T-helper 2 cell (primary cell): ENCODE measurements at places on chromosomes 6 and 20.

GRCh38 chr20:33516882-33517281 lies 27.0 kb downstream of the CBFA2T2 start:
- no peak for DNase-seq

DNA sequence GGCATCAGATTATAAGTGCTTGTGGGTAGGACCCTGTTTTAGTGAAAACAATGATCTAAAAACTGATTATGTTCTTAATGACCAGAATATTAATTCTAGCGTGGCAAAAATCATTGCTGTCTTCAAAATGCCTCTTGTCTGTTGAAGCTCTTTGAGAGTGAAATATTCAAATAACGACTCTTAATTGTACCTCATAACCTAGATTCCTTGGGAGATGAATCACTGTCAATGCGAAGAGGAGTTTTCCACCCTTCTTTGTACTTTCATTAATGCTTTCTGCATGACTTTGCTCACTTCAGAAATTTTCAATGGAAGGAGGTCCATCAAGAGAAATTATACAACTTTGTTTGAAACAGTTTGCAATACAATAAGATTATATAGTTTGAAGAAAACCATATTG lies 71.5 kb downstream of the CRYBG1 start:
- no peak for DNase-seq

- no peak for DNase-seq
Measured at GRCh38 chr6:13554929-13555333, 19.5 kb upstream of the SIRT5 start.

GRCh38 chr6:142952614-142953013 lies 7.6 kb upstream of the HIVEP2 start:
- no peak for DNase-seq

DNA sequence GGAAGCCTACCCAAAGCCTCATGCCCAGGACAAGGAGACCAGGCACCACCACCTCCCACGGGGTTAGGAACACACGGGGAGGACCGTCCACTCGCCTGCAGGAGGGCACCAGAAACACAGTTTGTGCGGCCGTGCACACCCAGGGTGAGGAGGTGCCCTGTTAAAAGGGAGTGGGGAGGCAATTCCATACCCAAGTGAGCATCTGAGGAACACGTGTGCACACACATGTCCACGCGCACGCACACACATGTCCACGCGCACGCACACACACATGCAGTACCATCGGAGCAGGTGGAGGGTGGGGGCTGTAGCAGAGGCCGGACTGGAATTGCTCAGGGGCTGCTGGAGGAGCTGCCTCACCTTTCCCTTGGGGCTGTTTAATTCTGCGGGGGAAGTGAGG lies 259.4 kb downstream of the TAF4 start:
- DNase-seq = no peak

DNA sequence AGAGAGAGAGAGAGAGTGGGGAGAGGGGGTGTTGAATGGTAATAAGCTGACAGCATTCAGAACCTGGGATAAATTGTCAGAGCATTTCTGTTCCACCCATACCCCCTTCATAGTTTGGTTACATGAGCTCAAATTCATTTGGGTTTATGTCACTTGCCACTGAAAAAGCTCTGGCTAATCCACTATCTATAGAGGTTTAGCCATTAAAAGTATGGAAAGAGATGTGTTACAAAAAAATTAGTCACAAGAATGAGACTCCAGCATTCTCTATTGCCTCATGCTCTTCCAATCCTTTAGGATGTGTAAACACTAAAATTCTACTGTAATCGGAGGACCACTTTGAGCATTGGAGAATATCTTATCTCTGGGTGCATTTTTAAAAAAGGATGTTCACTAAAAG lies 297.6 kb upstream of the TCF21 start:
- no peak for DNase-seq

- no peak for DNase-seq
Measured at GRCh38 chr6:48111575-48111974, 578 bp upstream of the PTCHD4 start.

DNA sequence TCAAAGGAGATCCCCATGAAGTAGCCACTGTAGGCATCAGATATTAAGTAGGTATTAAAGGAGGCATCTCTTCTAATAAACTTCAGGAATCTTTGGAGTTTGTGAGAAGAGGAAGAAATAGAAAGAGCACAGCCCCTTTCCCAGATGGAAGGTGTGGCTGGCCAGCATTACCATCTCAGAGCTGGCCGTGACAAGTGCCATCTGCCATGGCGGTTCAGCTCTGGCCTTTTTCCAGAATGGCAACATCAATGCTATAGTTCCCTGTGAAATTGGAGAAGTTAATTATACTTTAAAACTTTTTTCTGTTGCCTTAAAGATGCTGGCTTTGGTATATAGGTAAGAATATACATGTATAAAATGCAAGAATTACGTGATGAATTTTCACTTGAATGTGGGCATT lies 51.9 kb upstream of the MCUR1 start:
- no peak for DNase-seq

DNA sequence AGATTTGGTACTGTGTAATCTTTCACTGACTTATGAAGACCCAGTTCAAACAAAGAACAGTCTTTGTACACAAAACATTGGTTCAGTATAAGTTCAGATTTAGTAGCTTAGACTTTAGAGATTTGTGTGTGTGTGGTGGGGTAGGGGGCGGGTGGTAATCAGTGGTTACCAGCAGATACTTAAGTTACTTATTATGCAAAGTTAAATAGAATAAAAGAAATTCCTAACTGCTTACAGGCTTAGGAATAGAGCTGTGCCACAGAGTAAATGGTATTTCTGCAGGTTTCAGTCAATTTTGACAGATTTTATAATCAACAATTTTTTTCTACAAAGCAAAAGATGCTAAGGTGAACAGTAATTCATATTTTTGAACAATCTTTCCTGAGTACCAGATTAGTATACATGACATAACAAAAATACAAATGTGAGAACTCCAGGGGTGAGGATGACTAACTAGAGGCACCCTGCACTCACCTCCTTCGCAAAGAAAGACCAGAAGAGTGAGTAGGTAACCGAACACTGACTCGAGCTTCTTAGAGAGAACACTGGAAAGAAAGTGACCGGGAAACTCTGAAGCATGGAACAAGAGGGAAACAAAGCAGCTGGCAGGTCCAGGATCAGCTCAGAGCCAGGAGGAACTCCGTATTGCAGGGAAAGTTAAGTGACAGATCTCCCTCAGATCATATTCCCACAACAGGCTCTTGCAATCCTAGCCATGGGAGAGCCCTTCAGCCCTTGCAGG lies 560.6 kb downstream of the COL12A1 start:
- no peak for DNase-seq

DNA sequence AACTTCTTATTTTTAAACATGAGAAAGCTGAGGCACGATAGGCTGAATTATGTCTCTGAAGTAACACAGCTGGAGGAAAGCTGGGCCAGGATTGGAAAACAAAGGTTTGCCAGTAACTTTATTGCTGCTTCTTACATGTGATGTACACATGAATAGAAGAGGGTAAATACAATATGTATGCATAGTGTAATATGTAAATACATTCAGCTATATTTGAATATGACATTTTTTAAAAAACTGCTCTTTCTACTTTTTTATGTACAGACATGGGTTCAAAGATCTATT lies 90.2 kb downstream of the ADTRP start:
- no peak for DNase-seq

GRCh38 chr6:151057061-151057460 lies 182.7 kb upstream of the AKAP12 start:
- DNase-seq = no peak

GRCh38 chr6:122730775-122731386 lies 48.6 kb upstream of the FABP7 start:
- no peak for DNase-seq

DNA sequence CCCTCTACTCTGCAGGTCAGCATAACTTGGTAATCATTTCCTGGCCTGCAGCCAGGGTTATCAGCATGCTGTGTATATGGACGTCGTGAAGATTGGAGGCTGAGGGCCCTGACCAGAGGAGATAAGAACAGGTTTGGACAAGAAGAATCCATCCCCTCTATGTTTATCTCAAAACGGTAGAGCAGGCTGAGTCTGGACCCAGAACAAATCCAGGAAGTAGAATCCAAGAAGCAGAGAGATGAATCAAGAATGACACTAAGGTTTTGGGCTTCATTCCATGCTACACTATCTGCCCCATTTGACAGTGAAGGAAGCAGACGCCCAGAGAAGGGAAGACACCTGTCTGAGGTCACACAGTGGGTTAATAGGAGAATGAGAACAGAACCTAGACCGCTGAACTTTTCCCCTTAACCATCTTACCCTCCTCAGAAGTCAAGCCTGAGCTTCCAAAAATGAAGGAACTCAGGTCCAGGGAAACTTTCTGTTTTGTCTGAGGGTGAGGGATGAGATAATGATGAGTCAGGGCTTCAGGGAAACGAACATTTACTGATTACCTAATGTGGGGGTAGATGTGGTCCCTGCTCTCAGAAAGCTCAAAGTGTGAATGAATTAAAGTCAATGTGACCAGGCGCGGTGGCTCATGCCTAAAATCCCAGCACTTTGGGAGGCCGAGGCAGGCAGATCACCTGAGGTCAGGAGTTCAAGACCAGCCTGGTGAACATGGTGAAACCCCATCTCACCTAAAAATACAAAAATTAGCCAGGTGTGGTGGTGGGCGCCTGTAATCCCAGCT lies 9.4 kb upstream of the COMMD7 start:
- DNase-seq = no peak

DNA sequence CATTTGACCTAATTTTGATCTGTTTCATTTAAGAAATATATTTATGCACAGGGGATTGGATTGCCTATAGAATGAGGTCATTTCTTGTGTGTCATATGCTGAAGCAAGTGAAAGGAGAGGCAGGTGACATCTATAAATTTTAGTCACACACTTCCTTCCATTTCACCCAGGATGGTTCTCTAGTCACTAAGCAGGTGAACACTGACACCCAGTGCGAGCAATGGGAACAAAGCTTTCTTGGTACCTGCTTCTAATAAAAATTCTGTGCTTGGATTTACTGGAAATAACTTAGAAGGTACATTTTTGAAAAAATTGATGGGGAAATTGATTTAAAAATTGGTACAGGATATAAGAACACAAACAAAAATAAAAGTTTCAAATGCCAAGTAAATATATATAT lies 66.9 kb upstream of the MC3R start:
- no peak for DNase-seq

DNA sequence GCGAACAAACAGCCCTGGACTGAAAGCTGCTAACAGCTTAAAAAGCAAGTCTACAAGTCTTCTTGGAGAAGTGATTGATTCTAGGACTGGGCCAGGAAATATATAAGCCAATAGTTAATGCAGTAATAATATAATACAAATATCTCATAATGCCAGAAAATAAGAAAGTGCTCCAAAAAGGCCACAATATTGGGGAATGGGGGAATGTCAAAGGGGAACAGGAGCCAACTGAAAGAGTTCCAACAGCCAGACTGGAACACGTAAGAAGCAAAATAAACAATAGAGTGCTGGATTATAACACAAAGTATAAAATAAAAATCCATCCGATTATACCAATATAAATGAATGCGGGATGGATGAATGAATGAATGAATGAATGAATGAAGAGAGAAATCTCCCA lies 295.8 kb downstream of the NRN1 start:
- DNase-seq = no peak

- no peak for DNase-seq
Measured at GRCh38 chr6:168600381-168600780, 159.4 kb downstream of the SMOC2 start.

GRCh38 chr6:123803504-123804013 lies at the start of gene NKAIN2:
TSS of gene NKAIN2 (plus strand) at chr6:123803865.
- DNase-seq = no peak

DNA sequence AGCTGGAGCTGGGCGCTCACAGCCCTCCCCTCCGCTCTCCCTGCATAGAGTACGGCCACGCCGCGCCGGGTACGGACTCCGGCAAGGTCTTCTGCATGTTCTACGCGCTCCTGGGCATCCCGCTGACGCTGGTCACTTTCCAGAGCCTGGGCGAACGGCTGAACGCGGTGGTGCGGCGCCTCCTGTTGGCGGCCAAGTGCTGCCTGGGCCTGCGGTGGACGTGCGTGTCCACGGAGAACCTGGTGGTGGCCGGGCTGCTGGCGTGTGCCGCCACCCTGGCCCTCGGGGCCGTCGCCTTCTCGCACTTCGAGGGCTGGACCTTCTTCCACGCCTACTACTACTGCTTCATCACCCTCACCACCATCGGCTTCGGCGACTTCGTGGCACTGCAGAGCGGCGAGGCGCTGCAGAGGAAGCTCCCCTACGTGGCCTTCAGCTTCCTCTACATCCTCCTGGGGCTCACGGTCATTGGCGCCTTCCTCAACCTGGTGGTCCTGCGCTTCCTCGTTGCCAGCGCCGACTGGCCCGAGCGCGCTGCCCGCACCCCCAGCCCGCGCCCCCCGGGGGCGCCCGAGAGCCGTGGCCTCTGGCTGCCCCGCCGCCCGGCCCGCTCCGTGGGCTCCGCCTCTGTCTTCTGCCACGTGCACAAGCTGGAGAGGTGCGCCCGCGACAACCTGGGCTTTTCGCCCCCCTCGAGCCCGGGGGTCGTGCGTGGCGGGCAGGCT lies 4.6 kb downstream of the KCNK15 start:
- no peak for DNase-seq

- DNase-seq = no peak
Measured at GRCh38 chr6:170058878-170059485, 231.9 kb downstream of the DLL1 start.

GRCh38 chr6:133787122-133787521 lies 101.8 kb upstream of the TCF21 start:
- DNase-seq = no peak

DNA sequence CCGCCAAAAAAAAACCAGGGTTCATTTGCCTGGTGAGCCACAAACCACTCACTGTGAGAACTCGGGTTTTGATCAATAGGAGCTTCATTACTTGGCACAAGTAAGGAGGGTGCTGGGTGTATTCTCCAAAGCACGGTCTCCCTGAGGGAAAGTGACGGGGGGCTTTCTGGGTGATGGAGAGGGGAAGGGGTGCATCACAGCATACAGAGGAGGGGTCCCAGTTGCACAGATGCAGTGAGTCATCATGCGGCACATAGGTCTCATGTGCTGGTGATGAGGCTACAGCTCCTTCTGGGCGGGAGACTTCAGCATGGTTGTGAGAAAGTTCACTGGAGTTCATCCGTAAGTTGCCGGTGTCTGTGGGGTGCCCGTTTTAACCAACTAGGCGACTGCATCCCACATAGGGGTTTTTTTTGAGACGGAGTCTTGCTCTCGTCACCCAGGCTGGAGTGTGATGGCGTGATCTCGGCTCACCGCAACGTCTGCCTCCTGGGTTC lies 36.2 kb downstream of the SUN5 start:
- peak; percentile 34 for DNase-seq

GRCh38 chr6:142827991-142828390 lies 117.0 kb downstream of the HIVEP2 start:
- DNase-seq = no peak

GRCh38 chr6:135132776-135133175 lies 48.3 kb upstream of the MYB start:
- no peak for DNase-seq
